ENCODE measurements at places on chromosomes 11 and 22. TPM values are rescaled to one million over a fixed set of nuclear protein-coding genes. Genes with fewer than 3 reads are reported as not detected.

The TMEM126A gene
- total RNA-seq: 23.3 TPM

GRCh38 chr11:125358254-125358840, 137.7 kb downstream of the FEZ1 start:
- DNase-seq: no peak

GRCh38 chr22:25663654-25664053, 78.3 kb upstream of the MYO18B start:
- DNase-seq: no peak

The IGSF22 gene
- 0.58 TPM for total RNA-seq

DNA sequence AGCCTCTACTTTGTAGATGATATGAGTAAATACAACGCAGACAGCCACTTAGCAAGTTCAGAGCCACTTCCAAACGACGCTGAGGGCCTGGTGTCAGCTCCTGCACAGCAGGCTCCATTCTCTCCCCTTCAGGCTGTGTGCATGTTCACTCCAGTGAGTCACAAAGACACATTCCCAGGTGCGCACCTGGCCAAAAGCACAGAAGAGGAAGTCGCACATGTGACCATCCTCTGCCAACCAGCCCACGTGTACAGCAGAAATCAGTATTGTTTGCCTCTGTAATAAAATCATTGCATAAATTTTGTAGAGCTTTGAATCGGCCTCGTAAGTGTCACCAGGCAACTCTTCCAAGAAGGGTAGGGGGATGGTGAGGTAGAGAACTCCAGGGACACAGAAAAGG, 19.5 kb upstream of the TPH1 start:
- no peak for DNase-seq

DNA sequence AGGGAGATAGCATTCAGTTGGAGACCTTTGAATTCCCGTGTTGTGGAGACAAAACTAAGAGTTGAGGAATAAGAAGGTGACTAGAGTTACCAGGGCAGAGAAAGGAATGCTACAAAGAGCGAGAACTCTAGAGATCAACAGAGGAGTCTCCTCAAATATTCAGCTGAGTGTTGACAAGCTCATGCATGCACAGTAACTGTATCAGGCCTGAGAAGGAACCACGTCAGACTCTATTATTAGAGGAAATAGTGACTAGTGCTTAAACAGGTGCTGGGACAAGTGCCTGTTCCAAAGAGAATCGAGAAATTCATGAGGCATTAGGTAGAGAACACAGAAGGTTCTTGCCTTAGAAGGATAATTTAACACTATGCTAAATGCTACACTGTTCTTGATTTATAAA, 333.8 kb upstream of the CHORDC1 start:
- no peak for DNase-seq

DNA sequence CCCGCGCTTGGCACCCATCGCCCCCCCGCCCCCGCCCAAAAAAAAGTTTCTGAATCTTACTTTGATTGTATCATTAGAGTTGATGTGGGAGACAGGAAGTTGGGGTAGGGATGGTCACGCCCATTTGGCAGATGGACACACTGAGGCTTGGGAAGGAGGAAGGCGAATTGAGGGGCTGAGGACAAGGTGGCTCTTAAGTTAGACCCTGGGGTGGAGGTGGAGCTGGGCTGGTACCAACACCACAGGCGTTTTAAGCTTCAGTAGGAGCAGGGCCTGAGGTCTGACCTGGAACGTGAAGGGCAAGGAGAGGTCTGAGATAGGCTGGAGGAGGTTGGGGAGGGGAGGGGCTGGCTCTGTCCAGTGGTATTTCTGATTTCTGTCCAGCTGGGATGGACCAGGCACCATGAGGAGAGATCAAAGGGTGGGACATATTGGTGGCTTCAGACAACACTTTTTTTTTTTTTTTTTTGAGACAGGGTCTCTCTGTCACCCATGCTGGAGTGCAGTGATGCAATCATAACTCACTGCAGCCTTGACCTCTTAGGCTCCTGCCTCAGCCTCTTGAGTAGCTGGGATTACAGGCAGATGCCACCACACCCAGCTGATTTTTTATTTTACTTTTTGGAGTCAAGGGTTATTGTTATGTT, 799 bp upstream of the CDC42BPG start:
- DNase-seq: no peak

DNA sequence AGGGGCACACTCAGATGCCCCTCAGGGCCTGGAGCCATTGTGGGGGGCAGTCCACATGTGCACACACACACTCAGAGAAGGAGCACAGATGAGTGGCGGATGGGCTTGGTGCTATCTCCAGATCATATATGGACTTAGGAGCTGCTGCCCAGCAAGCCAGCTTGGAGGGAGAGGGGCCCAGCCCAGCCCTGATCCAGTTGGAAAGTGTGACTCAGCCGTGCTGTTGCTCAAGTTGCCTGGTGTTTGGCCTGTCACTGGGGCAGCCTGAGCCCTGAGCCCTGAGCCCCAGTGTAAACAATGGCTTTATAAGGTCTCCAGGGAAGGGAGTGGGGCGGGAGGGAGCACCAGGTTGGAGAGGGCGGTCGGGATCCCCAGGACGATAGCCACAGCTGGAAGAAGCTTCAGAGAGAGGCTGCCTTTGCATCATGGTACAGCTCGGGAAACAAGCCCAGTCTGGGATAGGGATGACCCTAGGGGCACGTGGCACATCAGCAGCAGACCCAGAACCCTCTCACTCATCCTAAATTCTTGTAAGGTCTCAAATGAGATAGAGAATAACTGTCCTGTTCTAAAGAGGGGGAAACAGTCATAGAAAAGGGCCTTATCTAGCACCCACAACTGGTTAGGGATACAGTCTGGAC, 4.8 kb downstream of the SELENOM start:
- peak; percentile 82 for DNase-seq

DNA sequence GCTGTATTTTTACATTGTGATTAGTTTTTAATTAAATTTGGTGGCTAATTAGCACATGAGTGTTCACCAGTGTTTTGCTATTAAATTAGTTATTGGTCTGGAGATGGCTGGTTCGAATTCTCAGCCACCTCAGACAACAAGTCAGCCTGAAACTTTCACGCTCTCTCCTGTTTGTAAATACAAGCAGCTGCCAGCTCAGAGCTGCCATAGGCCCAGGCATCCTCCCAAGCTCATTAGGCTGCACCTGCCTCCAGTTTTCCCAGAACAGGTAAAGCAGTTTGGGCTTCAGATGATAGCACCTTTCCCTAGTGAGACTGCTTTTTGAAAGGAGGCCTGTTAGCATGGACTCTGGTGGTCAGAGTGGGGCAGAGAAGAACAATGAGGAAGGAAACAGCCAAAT, 156.8 kb downstream of the NAV2 start:
- DNase-seq: no peak

Measured in sciatic nerve (tissue), 2 donors.